ENCODE measurements at places on chromosomes 7 and 10. TPM values are rescaled to one million over a fixed set of nuclear protein-coding genes. Genes with fewer than 3 reads are reported as not detected.

The CDK1 gene
- 32.5 TPM for total RNA-seq

The ZPBP gene
- total RNA-seq = 0.92 TPM

The ZSCAN25 gene
- total RNA-seq = 14.8 TPM

The SYT15B gene
- total RNA-seq = 1.4 TPM

The PDE6C gene
- total RNA-seq = not detected

The HTR7 gene
- total RNA-seq = 14.1 TPM

The GATA3 gene
- total RNA-seq = 0.69 TPM

The GPR26 gene
- 13.8 TPM for total RNA-seq

The ALOX5 gene
- total RNA-seq = 3.2 TPM

The CYP2C9 gene
- total RNA-seq = not detected

The RHOBTB1 gene
- total RNA-seq = 24.7 TPM

The IFIT1B gene
- 0.92 TPM for total RNA-seq

The CRPPA gene
- 11.8 TPM for total RNA-seq

The HOXA1 gene
- total RNA-seq = not detected

The PHKG1 gene
- total RNA-seq = 7.2 TPM

The MKI67 gene
- total RNA-seq = 6.0 TPM
